ENCODE measurements at places on chromosomes 2 and 18.

DNA sequence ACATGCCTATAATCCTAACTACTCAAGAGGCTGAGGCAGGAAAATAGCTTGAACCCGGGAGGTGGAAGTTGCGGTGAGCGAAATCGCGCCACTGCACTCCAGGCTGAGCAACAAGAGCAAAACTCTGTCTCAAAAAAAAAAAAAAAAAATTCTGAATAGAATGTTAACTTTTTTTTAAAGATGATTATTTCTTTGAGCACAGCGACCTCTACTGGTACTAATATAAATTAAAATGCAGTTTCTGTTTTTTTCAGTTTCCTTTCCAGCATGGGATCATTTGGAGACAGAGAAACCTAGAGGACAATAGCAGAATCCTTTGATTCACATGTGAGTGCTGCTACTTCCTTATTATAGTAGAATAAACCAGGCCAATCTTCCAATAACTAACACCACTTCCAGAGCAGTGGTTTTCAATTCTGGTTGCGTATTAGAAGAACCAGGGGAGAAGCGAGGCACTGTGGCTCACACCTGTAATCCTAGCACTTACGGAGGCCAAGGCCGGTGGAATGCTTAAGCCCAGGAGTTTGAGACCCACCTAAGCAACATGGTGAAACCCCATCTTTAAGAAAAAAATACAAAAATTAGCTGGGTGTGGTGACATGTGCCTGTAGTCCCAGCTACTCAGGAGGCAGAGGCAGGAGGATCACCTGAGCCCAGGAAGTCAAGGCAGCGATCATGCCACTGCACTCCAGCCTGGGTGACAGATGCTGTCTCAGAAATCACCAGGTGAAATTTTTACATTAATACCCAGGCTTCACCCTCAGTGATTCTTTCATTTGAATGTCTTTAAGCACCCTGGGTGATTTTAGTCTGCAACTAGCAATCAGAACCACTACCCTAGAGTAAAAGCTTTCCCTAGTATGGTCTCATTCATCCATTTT is 10.1 kb downstream of the SRSF7 start:
- DNase-seq, result no peak

DNA sequence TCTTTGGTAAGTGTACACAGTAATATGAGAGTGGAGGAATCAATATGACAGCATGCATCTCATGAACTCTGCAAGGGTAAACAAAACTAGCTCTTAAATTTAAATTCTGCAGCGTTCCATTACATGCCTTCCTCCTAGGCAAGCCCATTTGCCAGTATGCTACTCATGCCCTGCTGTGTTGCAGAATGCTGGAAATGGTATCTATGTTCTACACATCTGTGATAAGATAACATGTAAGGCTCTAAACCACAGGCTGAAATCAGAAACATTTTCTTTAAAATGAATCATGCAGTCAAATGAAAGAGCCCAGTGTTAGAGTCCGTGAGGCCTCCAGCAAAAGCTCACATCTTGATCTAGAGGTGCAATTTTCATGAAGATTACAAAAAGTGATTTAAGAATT is 112.8 kb upstream of the FN1 start:
- no peak for DNase-seq

DNA sequence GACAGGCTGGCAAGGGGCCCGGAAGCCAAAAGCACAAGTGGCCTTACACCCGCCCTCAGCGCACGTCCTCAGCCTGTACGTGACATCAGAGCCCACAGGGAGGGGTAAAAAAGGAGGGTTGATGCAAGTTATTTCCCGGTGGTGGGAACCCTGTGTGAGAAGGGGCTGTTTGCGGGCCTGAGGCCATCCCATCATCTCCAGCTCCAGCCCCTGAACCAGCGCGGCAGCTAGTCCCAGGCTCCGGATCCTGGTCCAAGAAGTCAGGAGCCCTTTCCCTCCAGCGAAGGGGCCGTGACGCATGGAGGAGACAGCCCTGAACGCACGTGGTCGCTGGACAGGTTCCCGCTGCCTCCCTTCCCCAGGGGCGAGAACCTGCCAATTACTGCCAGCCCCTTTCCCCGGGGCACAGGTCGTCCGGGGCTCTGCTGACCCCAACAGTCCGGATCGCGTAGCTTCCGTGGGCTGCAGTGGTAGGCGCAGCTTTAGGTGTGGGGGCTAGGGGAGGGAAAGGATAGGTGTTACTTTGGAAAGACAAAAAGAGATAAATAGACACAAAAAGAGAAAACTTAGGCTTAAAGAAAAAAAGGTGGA is 1.3 kb upstream of the LRP2 start:
- no peak for DNase-seq

GRCh38 chr18:23716966-23717365 is 27.7 kb downstream of the LAMA3 start:
- DNase-seq, result no peak

DNA sequence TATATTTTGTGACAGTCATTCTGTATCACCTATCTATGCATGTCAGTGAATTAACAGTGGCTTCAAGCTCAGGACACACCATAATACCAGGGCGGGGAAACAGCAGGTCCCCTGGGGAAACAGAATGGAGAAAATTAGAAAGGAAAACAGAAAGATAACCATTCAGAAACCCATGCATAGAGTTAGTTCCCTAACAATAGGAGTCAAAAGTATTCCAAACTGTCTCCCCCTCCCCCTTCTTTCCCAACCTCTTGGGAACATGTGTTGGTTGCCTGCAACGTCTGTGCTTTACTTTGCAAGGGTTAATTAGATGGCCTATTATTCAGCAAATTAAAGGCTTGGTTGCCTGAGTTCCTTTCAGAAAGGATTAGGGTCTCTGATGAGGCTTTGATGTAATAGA is 176.4 kb downstream of the MYO3B start:
- peak; percentile 50 for DNase-seq

DNA sequence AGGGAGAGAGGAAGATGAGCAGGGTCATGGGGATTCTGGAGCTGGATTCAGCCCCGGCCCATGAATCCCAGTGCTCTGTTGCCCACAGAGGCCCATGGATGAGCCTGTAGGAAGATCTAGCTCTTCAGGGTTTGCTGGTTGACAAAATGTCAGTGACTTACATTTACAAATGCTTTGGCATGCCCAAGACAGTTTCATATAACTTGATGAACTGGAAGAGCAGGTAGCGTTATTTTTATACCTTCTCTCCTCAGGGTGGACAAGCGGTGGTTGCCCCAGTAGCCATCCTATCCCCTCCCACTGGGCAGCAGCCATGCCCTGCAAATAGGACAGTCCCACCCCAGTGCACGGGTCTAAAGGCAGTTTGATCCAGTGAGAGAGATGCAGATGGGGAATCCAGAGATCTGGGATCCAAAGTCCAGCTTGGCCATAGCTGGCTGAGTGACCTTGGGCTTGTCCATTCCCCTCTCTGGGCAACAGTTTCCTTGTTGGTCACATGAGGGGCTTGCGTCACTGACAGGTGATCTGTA is 21.5 kb upstream of the KCNK3 start:
- DNase-seq, result no peak

- DNase-seq, result no peak
Measured at GRCh38 chr2:207231106-207231865, 65.5 kb upstream of the KLF7 start.

DNA sequence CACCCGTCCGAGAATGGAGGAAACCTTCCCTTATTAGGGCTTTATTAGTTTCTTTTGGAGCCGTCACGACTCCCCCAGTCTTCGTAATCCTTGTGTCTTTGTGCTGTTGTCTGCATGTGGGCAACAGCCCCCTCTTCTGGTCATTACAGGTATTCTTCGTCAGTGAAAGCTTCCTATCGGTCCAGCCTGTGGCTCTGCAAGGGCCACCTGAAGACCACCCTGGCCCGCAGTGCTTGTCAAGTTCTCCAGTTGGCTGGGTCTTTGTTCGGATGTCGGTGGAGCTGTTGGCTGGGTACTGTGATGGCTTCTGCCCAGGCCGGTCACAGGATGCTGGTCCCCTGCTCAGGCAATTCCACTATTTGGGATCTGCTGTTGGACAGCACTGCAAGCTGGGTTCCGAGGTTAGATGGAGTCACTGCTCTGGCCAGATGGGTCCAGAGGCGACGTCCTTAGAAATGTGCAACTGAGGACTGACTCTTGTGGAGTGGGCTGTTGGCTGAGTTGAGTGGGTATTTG is 19.2 kb downstream of the E2F6 start:
- no peak for DNase-seq

- DNase-seq, result no peak
Measured at GRCh38 chr2:237472909-237473877, 13.9 kb upstream of the MLPH start.

GRCh38 chr2:61117534-61117933 is 44.5 kb upstream of the C2orf74 start:
- DNase-seq, result no peak

DNA sequence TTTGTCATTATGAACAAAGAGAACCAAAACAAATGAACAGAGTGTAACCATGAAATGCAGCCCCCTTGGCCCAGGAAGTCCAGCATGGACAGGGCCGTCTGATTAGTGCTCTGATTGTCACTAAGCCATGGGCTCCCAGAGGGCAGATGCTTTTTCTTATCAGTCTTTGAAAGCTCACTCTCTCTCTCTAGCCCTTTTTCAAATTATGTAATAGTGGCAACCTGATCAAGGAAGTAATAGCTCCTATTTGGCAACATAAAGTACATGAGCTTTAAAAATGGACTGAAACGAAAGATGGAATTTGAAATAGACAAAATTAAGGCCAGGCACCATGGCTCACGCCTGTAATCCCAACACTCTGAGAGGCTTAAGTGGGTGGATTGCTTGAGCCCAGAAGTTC is 32.4 kb upstream of the EPG5 start:
- DNase-seq, result no peak

- no peak for DNase-seq
Measured at GRCh38 chr2:26633993-26634595, 7.1 kb downstream of the CIB4 start.
